ENCODE measurements at places on chromosomes 2 and 18. TPM values are rescaled to one million over a fixed set of nuclear protein-coding genes. Genes with fewer than 3 reads are reported as not detected.

The OXER1 gene
- polyA plus RNA-seq: 0.12 TPM

The CACNB4 gene
- polyA plus RNA-seq: 0.18 TPM

GRCh38 chr2:96710985-96711384, 28.9 kb downstream of the LMAN2L start:
- H3K27me3 ChIP-seq: no peaks in the 10 kb centered on the region
- no peak overlapping the region for H3K4me3 ChIP-seq
- peaks cover 53% of the 10 kb centered on the region for H3K36me3 ChIP-seq
- H3K27ac ChIP-seq: no peak overlapping the region
- H3K4me1 ChIP-seq: no peaks in the 10 kb centered on the region
- DNase-seq: no peak

DNA sequence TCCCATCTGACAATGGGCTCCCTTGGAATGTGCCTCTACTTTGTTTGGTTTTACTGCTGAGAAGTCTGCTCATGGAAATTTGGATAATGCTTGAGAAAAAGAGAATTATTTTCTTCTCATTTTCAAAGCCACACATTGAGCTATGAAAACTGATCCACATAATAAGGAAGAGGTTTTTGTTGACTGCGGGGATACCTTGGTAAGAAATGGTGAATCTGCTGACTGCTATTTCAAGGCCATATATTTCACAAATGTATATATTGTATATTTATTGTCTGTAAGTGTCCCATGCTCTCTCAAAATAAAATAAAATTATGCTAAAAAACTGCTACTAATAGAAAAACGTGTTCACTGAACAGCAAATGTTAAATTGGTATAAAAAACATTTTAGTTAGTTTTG, 15.1 kb downstream of the SH3YL1 start:
- no peak overlapping the region for H3K27ac ChIP-seq
- no peaks in the 10 kb centered on the region for H3K27me3 ChIP-seq
- H3K36me3 ChIP-seq: no peaks in the 10 kb centered on the region
- no peaks in the 10 kb centered on the region for H3K4me1 ChIP-seq
- DNase-seq: no peak
- H3K4me3 ChIP-seq: no peak overlapping the region

The GPBAR1 gene
- polyA plus RNA-seq: 2.9 TPM

The MYO3B gene
- not detected for polyA plus RNA-seq

- no peak for DNase-seq
- no peaks in the 10 kb centered on the region for H3K36me3 ChIP-seq
- H3K4me3 ChIP-seq: no peak overlapping the region
- no peak overlapping the region for H3K27ac ChIP-seq
- H3K4me1 ChIP-seq: peaks cover 10% of the 10 kb centered on the region
Measured at GRCh38 chr2:22209545-22209944, 1085.8 kb downstream of the TDRD15 start.

GRCh38 chr18:64097497-64097896, 51.4 kb downstream of the LINC00305 start:
- no peak for DNase-seq
- no peak overlapping the region for H3K27ac ChIP-seq
- H3K27me3 ChIP-seq: no peaks in the 10 kb centered on the region
- H3K4me1 ChIP-seq: peaks cover 17% of the 10 kb centered on the region
- H3K4me3 ChIP-seq: no peak overlapping the region
- no peaks in the 10 kb centered on the region for H3K36me3 ChIP-seq

DNA sequence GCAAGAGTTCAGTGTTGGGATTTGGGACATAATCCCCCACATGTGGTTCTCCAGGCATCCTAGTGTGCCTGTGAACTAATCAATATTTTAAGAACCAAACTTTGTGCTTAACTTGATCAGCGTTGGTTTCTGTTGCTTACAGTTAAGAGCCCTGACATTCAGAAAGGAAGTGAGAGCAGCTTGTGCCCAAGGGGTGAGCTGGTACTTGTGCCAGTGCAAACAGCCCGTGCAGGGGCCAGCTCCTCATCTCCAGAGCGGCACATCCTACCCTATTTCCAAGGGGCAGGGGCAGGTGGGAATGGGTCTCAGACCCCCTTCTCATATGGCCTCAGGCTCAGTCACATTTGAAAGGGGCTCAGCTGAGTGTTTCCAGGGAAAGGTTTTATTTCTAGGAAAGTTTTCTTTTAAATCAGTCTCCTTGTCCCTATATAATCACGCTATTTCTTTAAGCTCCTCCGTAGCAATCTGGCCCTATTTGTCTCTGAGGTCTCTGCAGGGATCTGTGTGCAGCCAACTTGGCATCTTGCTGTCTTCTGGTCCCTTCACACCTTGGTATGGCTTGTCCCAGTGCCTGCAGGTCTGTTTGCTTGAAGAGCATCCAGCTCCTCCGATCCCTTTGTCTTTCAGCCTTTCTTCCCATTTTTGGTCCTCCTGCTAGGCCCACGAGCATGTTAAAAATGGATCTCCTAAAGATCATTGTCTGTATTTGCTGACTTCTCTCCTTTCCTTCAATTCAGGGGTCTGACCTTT, 358.9 kb downstream of the HRH4 start:
- H3K4me3 ChIP-seq: no peak overlapping the region
- no peaks in the 10 kb centered on the region for H3K36me3 ChIP-seq
- H3K27ac ChIP-seq: no peak overlapping the region
- H3K4me1 ChIP-seq: peaks cover 15% of the 10 kb centered on the region
- DNase-seq: no peak

DNA sequence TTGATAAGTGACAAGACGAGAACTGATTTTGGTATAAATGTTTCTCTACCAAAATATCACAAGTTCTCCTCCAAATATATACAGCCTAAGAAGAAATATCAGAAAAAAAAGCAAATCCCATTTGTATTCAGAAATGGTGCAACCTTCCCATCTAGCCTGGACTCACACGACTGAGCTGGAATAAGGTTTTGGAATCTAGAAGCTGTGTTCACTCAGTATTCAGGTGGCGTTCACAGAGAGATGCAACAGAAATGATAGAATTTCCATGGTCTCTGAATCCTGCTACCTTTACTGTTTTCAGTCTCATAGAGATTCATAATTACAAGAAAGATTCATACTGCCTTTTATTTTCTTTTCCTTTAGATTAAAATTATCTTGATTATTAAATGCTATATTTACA, 347.2 kb upstream of the TRIB2 start:
- no peak overlapping the region for H3K27ac ChIP-seq
- DNase-seq: no peak
- no peaks in the 10 kb centered on the region for H3K4me1 ChIP-seq
- H3K36me3 ChIP-seq: no peaks in the 10 kb centered on the region
- no peak overlapping the region for H3K4me3 ChIP-seq

The SKA1 gene
- 18.3 TPM for polyA plus RNA-seq

The CHCHD5 gene
- 84.5 TPM for polyA plus RNA-seq

DNA sequence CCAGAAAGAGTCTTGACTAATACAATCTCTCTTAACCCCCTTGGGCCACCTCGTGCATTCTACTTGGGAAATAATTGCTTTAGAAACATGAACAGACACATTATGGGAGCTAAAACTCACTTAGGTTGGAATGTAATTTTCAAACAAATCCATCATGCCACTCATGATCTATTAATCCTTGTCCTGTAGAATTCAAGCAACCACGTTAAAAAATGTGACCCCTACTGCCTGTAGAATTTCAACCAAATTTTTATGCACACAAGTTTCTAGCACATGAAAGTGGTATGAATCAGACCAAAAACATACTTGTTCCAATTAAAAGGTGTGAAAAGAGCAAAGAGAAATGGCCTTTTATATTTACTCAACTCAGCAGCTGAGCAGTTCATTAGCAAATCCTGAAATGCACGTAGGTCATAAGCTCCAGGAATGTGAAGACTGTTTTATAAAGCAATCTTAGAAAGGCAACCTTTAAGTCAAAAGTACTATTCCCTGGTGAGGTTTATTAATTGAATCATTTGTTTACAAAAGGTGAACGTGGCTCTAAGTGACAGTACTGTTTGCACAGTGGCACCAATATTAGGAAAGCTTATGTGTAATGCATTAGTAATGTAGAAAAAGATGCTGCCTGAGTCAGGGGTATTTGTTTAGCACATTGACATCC, 459.4 kb upstream of the UBE2E3 start:
- H3K4me3 ChIP-seq: no peak overlapping the region
- H3K27ac ChIP-seq: no peak overlapping the region
- peaks cover 4% of the 10 kb centered on the region for H3K4me1 ChIP-seq
- H3K36me3 ChIP-seq: no peaks in the 10 kb centered on the region
- DNase-seq: no peak
- no peaks in the 10 kb centered on the region for H3K27me3 ChIP-seq

DNA sequence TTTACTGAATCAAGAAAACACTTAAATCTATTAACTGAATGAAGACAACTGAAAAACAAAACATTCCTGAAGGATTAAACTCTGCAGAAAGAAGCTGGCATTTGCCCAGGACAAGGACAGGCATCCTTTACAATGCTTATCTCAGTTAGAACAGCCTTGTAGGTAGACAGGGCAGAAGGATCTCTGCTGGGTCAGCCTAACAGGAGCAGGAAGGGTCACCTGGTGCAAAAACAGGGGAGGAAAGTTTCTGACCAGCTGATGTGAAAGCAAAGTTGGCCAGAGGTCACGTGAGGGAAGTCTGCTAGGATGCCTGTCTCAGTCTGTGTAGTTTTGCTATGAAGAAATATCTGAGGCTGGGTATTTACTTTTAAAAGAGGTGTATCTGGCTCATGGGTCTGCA, 348.6 kb downstream of the ANAPC1 start:
- no peak overlapping the region for H3K27ac ChIP-seq
- H3K36me3 ChIP-seq: no peaks in the 10 kb centered on the region
- H3K4me3 ChIP-seq: no peak overlapping the region
- peaks cover 14% of the 10 kb centered on the region for H3K4me1 ChIP-seq

- no peaks in the 10 kb centered on the region for H3K36me3 ChIP-seq
- H3K4me1 ChIP-seq: peaks cover 3% of the 10 kb centered on the region
- no peak overlapping the region for H3K27ac ChIP-seq
Measured at GRCh38 chr2:62631160-62632085, 74.1 kb upstream of the EHBP1 start.

GRCh38 chr2:123086613-123087385, 938.3 kb upstream of the CNTNAP5 start:
- no peak overlapping the region for H3K27ac ChIP-seq
- H3K36me3 ChIP-seq: no peaks in the 10 kb centered on the region
- no peaks in the 10 kb centered on the region for H3K4me1 ChIP-seq
- no peaks in the 10 kb centered on the region for H3K27me3 ChIP-seq
- H3K4me3 ChIP-seq: no peak overlapping the region

DNA sequence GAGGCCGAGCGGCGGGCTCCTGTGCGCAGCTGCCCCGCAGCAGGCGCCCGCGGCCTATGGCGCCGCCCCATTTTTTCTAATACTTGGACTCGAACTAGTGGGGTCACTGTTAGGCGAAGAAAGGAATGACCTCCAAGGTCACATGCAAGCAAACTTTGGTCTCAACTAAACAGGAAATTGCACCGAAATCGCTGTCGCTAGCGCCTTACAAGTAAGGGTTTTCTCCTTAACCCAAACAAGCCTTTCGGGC, 339 bp downstream of the ACAA2 start:
- no peaks in the 10 kb centered on the region for H3K27me3 ChIP-seq
- no peak for DNase-seq
- H3K27ac ChIP-seq: peak overlapping the region; percentile 86

The GALNT3 gene
- not detected for polyA plus RNA-seq

The AGXT gene
- polyA plus RNA-seq: 0.99 TPM

The MDH1B gene
- polyA plus RNA-seq: 1.8 TPM

GRCh38 chr18:23291456-23292205, 156.3 kb downstream of the CABLES1 start:
- no peaks in the 10 kb centered on the region for H3K27me3 ChIP-seq
- no peak overlapping the region for H3K27ac ChIP-seq
- H3K36me3 ChIP-seq: no peaks in the 10 kb centered on the region
- no peak overlapping the region for H3K4me3 ChIP-seq

DNA sequence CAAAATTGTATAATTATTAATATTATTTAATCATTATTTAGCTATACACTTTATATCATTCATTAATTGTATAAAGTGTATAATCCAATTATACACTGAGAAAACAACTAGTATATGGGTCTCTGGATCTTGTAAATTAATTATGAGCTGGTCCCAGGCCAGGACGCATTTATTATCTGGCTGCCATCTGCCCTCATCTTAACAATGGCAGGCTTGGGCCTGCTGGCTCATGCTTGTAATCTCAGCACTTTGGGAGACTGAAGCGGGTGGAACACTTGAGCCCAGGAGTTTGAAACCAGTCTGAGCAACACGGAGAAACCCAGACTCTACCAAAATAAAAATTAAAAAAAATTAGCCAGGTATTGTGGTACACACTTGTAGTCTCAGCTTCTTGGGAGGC, 502.2 kb upstream of the NRXN1 start:
- no peaks in the 10 kb centered on the region for H3K27me3 ChIP-seq
- no peak overlapping the region for H3K4me3 ChIP-seq
- DNase-seq: no peak
- no peaks in the 10 kb centered on the region for H3K36me3 ChIP-seq
- no peak overlapping the region for H3K27ac ChIP-seq

- H3K4me1 ChIP-seq: no peaks in the 10 kb centered on the region
- H3K36me3 ChIP-seq: no peaks in the 10 kb centered on the region
- H3K4me3 ChIP-seq: no peak overlapping the region
- DNase-seq: no peak
Measured at GRCh38 chr2:215160081-215160480, 21.7 kb upstream of the ABCA12 start.

- H3K4me1 ChIP-seq: no peaks in the 10 kb centered on the region
- H3K36me3 ChIP-seq: no peaks in the 10 kb centered on the region
- H3K27ac ChIP-seq: no peak overlapping the region
- no peaks in the 10 kb centered on the region for H3K27me3 ChIP-seq
Measured at GRCh38 chr2:235216901-235217300, 265.1 kb downstream of the SH3BP4 start.

GRCh38 chr18:44885507-44885906, 204.8 kb downstream of the SETBP1 start:
- no peak for DNase-seq
- peaks cover 28% of the 10 kb centered on the region for H3K4me1 ChIP-seq
- no peaks in the 10 kb centered on the region for H3K36me3 ChIP-seq
- H3K27ac ChIP-seq: no peak overlapping the region

DNA sequence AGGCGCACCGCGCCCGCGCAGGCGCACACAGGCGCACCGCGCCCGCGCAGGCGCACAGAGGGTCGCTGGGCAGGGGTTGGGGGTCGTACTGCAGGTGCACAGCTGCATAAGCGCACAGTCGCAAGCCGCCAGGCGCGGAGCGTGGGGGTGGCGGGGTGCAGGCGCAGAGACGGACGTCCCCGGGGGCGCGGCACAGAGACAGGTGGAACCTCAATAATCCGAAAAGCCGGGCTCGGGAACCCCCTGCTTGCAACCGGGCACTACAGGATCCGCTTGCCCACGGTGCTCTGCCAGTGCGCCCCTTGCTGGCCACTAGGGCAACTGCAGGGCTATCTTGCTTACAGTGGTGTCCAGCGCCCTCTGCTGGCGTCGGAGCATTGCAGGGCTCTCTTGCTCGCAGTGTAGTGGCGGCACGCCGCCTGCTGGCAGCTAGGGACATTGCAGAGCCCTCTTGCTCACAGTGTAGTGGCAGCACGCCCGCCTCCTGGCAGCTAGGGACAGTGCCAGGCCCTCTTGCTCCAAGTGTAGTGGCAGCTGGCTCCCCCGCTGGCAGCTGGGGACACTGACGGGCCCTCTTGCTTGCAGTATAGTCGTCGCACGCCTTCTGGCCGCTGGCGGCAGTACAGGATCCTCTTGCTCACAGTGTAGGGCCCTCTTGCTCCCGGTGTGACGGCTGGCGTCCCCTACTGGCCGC, 34.9 kb downstream of the FAM110C start:
- H3K36me3 ChIP-seq: no peaks in the 10 kb centered on the region
- H3K4me1 ChIP-seq: no peaks in the 10 kb centered on the region
- peak; percentile 65 for DNase-seq
- H3K27me3 ChIP-seq: peaks cover 4% of the 10 kb centered on the region

The MYO1B gene
- polyA plus RNA-seq: 35.8 TPM
